ENCODE measurements at places on chromosomes 3 and 15. TPM values are rescaled to one million over a fixed set of nuclear protein-coding genes. Genes with fewer than 3 reads are reported as not detected.

Gene PPM1M
- 65.2 TPM for polyA plus RNA-seq

Gene GP5
- 0.06 TPM for polyA plus RNA-seq

Gene RTP3
- not detected for polyA plus RNA-seq

Gene IL5RA
- 2.6 TPM for polyA plus RNA-seq

Gene MTHFS
- polyA plus RNA-seq = 20.9 TPM

Gene TRPM1
- 0.16 TPM for polyA plus RNA-seq

Gene SECISBP2L
- polyA plus RNA-seq = 13.0 TPM

Gene CNTN3
- polyA plus RNA-seq = not detected

Gene LIPH
- not detected for polyA plus RNA-seq
